ENCODE measurements at places on chromosomes 6 and 20. TPM values are rescaled to one million over a fixed set of nuclear protein-coding genes. Genes with fewer than 3 reads are reported as not detected.

DNA sequence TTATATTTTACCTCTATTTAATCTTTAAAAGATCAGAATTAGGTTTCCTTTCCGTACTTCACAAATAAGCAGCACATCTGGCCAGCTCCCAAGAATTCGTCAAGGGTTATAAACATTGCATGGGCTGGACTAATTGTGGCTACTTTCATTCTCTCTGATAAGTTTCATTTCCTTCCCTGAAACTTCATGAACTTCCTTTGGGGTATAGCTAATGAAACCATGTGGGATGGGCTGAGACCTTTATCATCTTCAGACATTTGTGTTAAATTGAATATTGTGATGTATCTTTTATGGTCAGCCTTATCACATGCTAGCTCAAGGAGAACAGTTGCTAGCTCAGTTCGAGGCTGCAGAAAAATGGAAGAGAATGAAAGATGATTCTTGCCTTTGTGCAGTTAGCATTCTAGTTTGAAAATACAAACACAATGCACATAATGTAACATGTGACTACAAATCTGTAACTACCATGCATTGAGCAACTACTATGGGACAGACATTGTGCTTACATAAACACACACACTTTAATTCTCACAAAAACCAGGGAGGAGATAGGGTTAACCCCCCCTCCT, 1.7 kb upstream of the GMPR start:
- DNase-seq: no peak

DNA sequence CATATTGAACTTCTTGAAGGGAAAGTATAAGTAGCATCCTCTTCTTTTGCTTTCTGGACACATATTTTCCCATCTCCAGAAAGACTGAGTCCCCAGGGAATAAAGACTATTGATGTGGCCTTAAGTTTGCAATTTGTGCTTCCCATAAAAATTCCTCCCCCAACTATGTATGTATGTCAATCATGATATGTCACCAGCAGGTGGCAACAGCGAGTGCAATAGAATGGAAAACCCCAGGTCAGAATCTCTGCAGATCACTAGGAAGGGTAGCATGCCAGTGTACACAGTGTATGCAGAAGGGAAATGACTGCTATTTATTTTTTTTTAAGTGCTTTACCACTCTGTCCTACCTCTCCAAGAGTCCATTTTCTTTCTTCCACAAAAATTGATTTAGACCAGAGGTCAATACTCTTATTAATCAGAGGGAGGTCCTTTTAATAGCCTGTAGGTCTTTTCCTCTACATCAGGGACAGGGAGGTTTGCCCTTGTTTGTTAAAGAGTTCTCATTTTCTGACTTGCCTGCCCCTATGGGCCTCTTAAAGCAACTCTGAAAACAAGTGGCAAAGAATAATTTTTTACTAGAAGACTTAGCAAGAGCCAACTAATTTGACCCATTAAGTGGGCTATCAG, 61.4 kb downstream of the BMP2 start:
- peak; percentile 87 for DNase-seq

DNA sequence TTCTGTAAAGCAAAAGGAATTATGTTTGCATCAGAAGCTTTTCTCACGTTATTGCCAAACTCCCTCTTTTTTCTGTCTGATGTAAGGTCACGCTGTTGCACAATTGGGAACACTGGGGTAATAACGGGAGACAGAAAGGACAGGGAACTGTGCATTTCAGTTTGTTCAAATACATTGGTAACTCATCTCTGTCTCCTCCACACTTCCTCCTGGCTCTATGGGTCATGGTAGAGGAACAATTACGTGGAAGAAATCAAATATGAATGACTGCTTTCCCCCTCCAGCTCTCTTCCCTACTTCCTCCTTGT, 132.2 kb upstream of the TNFAIP3 start:
- no peak for DNase-seq

NAA20 gene
- 20.6 TPM for total RNA-seq

CPNE5 gene
- 0.29 TPM for total RNA-seq

COL20A1 gene
- total RNA-seq: not detected
